ENCODE measurements at places on chromosomes 11 and 22.

GRCh38 chr11:126636911-126637794, 281.7 kb downstream of the ST3GAL4 start:
- no peak for DNase-seq

- no peak for DNase-seq
Observed at GRCh38 chr11:45078236-45079074, 68.0 kb upstream of the PRDM11 start.

- no peak for DNase-seq
Observed at GRCh38 chr11:126444072-126444471, 88.6 kb downstream of the ST3GAL4 start.

- DNase-seq = no peak
Observed at GRCh38 chr11:102263379-102264003, 53.8 kb upstream of the BIRC3 start.

DNA sequence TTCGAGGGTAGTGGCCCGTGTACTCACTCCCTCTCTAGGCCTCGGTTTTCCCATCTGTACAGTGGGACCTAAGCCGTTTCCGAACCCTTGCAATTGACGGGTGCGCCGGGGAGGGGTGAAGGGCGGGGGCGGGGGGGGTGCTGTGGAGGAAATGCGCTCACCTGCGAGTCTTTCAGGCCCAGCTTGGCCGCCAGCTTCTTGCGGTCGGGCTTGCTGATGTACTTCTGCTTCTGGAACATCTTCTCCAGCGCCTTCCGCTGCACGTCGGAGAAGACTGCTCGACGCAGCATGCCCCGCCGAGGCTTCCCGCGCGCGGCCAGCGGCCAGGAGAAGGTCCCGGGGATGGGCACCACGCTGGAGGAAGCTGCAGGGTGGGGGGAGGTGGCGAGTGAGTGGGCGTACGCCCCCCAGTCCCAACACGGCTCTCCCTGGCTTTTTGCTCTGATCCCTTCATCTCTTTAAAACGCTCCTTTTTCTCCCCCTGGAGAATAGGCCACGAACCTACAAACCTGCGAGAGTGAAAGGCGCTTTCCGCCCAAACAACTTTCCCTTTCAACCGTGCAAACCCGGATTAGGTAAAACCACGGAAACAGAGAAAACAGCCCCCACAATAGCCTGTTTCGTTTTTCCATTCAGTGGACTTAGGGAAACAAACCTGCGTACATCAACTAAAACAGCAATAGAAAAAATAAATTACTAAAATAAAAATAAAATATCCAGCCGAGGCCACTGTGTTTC, 3.2 kb downstream of the DBX1 start:
- peak; percentile 18 for DNase-seq

- DNase-seq = no peak
Observed at GRCh38 chr11:29435421-29435820, 581.4 kb downstream of the KCNA4 start.

DNA sequence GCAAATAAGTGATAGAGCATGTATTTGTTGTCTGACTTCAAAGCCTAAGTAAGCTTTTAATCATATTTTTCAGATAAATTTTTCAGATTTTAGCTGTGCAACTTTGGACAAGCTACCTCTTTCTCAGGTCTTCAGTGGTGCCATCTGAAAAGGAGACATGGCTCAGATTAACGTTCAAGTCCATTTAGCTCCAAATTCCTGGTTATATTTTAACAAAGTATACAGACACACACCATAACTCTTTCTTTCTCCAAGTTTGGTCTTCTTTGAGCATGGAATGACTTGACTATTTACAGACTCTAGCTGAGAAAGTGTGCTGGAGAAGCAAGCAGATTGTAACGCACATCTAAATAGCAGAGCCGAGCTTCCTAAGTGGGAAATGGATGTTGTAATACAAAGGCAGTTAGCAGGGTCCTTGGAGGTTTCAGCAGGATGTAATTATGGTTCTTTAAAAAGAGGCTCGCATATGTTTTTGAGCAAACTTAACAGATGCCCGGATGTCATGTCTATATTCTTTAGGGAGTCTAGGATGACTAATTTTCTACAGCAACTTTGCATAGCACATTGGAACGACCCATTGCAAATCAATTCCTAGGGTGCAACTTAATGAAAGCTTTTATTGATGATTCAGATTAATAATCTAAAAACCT, 128.1 kb upstream of the E2F8 start:
- DNase-seq = no peak

- no peak for DNase-seq
Observed at GRCh38 chr11:8721609-8722500, 39.3 kb downstream of the RPL27A start.
